ENCODE measurements at places on chromosomes 11 and 22.

- DNase-seq, result no peak
These were observed 814.2 kb upstream of the TENM4 start for GRCh38 chr11:80255021-80255420.

GRCh38 chr11:78660471-78660870 is 85.8 kb upstream of the NARS2 start:
- no peak for DNase-seq

DNA sequence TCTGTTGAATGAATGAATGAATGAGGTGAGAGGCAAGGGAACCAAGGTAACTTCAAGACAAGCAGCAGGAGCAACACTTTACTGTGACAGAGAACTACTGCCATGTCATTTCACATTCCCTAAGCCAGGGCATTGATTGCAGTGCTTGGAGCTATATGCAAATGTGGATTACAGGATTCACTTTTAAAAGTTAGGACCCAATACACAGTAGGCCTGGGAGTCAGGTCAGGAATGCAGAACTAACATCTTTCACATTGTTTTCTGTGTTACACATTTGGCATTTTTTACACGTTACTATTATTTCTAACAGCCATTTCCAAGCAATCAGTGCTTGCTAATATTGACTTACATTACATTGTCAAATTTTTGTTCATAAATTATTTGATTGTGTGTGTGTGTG is 26.2 kb upstream of the ME3 start:
- no peak for DNase-seq

DNA sequence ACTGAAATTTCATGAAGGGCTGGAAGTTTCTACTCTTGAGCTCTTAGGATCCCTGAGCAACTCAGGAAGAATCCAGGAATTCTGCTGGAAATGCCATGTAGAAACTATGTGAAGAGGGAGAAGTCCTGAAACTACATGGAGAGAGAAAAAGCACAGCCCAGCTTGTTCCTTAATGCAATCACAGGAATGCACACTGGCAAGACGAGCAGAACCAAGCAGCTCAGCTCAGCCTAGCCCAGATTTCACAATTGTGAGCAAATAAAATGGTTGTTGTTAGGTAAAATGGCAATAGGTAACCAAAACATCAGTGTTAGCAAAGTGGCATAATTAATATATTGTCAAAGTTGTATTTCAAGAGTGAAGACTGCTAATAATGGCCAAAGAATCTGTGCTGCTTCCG is 28.1 kb downstream of the ZNF214 start:
- peak; percentile 78 for DNase-seq

- no peak for DNase-seq
These were observed 15.9 kb downstream of the ARFGAP2 start for GRCh38 chr11:47160753-47161133.

DNA sequence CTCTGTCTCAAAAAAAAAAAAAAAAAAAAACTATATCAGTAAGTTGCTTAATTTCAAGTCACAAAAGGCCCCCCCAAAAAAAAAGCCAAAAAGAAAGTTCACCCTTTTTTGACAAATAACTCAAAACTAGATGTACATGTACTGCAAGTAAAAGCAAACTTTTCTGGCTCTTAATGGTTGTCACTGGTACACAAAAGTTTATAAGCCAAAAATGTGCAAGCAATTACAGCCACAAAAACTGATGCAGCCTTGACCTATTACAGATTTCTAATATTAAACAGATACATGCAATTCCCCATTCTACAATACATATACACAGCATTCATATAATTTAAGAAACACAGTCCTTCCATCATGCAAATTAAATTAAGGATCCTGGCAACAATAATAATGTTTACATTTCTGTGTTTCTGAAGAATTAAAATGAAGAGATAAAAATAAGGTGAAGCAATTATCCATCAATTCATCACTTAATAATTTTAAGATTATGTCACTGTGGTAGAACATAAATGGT is 18.6 kb downstream of the PICALM start:
- peak; percentile 21 for DNase-seq

DNA sequence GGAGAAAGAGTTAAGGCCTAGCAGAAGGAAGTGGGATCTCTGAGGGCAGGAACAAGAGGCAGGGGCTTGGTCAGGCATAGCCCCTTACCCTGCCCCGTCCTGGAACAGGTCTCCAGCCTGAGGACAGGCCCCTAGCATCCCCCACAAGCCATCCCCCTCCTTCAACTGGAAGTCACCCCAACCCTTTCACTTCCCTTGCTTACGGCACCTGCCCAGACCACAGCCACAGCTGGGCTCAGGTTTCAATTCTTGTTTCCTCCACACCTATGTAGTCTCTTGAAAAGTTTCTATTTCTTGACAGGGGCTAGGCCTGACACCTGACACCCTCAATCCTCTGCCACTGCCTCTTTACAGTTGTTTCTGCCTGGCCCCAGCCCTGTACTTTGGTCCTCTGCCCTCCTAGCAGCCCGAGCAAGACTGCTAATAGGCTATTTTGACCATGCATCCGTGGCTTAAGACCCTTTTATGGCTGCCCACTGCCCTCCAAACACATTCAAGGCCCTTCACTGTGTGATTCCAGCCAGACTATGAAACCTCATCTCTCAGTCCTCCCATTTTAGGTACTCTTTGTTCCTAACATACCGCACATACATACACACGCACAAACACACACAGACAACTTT is 10.9 kb upstream of the FCHSD2 start:
- no peak for DNase-seq

DNA sequence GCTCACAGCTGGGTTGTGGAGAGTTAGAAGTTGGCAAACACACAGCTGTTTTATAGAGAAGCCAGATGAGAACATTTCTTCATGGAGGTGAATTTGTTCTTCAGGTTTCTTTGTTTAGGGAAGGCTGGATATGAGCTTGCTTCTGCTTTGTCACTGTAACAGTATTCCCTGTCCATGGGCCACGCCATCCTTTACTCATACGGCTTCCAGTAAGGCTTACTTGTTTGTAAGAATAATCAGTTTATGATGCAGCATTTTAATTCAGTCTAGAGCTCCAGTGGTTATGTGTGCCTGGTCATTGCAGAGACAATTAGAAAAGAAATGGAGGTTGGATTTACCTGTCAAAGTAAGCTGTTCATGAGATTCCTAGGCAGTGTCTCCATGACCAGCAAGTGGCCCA is 131.8 kb downstream of the TRIM44 start:
- no peak for DNase-seq

DNA sequence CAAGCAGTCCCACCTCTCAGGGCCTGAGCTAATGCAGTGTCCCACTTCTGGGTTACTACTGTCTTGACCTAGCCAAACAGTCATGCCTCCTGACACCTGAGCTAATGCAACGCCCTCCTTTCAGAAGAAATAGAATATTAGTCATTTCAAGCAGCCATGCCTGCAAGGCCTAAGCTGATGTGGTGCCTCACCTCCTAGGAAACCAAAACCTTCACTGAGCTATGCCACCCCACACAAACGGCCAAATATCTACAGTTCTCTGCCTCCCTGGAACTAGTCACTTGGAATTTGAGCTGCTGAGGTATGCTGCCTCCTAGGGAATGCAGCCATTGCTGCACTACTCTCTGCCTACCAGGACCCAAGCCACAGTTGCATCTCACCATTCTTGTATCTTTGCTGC is 8.3 kb upstream of the MS4A6E start:
- DNase-seq, result no peak

GRCh38 chr22:23076896-23077572 is 6.7 kb downstream of the GNAZ start:
- no peak for DNase-seq

DNA sequence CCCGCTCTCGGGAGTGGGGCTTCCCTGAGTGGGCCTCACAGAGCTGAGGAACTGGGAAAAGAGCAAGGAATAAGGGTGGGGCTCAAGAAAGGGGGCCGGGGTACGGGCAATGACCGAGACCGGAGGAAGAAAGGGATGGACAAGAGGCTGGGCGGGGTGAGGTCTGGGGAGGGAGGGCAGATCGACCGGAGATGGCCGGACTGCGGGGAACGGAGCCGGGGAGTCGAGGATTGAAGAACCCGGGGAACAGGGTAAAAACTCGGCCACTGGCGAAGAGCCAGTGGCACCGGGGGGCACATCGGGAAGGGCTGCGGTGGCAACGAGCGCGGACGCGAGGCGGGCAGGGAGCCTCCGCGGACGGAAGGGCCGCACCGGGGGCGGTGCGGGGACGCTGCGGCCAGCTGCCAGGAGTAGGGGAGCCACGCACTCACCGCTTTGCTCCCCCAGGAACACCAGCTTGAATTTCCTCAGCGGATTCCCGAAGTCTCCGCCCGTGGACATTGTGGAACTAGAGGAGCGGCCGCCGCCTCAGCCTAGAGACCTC is 667 bp downstream of the RAB6A start:
- peak; percentile 44 for DNase-seq

All from fibroblast of gingiva (primary cell).